ENCODE measurements at places on chromosomes 3 and 15. TPM values are rescaled to one million over a fixed set of nuclear protein-coding genes. Genes with fewer than 3 reads are reported as not detected.
A peak's percentile ranks its signal among the peaks of the same experiment; 100 is the strongest.

Gene TMEM40
- not detected for total RNA-seq

- DNase-seq, result no peak
These were observed 100.6 kb downstream of the CYP19A1 start for GRCh38 chr15:51237816-51238215.

Gene CD86
- not detected for total RNA-seq

Gene PEX5L
- not detected for total RNA-seq

DNA sequence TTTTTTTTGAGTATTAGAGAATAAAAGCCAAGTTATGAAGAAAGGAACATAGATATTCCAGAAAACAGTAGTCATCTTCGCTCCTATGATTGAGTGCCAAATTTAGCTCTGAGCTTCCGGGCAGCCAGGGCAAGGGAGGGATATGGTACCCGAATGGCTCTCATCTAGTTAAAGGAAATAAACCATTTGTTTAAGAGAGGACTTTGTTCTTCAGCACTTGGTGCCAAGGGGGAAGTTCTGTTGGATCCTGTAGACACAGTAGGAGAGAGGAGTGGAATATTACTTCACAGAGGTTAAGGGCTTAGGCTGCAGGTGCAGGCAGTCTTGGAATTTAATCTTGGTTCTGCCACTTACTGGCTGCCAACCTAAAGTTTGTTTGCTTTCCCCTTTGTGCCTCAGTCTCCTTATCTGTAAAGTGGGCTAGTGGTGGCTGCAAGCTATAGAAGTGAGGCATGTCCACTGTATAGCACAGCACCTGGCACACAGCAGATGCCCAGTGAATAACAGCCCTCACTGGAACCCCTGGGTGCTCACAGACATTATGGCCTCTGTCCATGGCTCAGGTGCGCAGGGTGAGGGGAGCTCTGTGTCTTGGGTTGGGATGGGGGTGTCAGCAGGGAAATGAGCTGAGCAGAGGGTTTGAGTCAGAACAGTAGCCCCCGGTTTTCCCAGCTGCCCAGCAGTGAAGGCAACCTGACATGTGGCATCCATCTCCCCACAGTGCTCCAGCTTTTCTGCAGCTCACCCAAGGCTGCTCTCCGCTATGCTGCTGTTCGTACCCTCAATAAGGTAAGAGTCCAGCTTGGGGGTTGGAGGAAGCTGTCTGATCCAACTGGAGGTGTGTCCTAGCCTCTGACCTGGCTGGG, 10.4 kb downstream of the COPG1 start:
- no peak for DNase-seq

GRCh38 chr15:25635191-25635590, 196.4 kb upstream of the UBE3A start:
- DNase-seq, result no peak

- no peak for DNase-seq
These were observed 460.8 kb downstream of the ROBO2 start for GRCh38 chr3:77500721-77501120.

Gene GOLGA8J
- total RNA-seq, result 0.07 TPM

DNA sequence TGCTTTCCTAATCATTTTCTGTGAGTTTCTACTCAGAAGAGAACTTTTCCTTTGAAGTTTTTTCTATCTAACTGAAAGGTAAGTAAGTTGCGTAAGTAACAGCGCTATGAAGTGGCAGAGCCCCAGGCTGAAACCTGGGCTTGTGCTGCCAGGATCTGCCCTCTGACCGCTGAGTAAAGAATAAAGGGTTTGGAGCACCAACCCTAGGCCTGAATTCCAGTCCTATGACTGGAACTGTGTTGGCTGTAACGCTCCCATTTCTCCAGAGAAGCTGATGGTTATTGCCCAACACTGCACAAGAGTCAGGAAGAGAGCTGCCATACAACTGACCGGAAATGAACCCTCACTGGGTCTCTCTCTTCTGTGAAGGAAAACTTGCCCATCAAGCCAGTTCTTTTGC, 87.0 kb downstream of the FOXB1 start:
- DNase-seq, result peak; percentile 90

GRCh38 chr15:89998923-89999675, 2.0 kb upstream of the ZNF710 start:
- DNase-seq, result no peak

Gene B2M
- total RNA-seq, result 3,000 TPM

- no peak for DNase-seq
These were observed 36.0 kb upstream of the AADAC start for GRCh38 chr3:151777880-151778279.

DNA sequence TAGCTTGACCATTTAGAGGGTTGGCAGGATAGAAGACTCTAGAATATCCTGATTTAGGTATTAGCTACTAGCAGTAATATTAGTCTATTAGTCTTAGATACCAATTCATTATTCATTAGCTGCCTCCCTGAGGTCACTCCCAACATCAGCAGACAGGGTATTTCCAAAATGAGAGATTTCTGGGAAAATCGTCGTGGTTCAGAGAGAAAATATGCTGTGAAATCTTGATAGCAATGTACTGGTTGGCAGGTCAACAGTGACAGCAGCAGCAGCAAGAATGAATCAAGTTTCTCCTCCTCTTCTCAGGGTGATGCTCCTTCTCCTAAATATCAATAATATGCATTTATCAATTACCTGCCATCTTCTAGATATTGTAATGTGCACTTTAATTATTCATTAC, 41.3 kb upstream of the ROBO1 start:
- no peak for DNase-seq

Gene CDC25A
- 25.3 TPM for total RNA-seq

DNA sequence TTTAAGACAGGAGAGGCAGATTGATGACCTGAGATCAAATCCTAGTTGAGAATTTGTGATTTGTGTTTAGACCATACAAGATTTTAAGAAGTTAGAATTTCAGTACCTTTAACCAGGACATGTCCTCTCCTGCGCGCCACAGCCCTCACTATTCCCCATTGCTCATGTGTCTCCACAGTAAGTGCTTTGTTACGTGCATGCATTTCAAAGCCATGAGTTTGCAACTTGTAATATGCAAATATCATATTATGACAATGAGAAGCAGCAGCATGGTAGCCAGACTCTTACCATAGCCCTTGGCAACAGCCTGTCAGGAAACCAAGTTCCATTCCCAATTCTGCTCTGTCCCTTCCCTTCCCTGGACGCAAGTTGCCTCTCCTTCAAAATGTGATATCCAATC, 73.3 kb upstream of the ATP13A5 start:
- DNase-seq, result no peak

Gene EFHB
- total RNA-seq, result not detected

Measured in MG63 (cell line).